ENCODE measurements at places on chromosomes 7 and 10. TPM values are rescaled to one million over a fixed set of nuclear protein-coding genes. Genes with fewer than 3 reads are reported as not detected.

The IGFBP3 gene
- 164 TPM for total RNA-seq

The CAV2 gene
- total RNA-seq = 171 TPM

The C10orf95 gene
- total RNA-seq = 0.49 TPM

The TUBGCP2 gene
- 96.2 TPM for total RNA-seq

The UNC5B gene
- 80.5 TPM for total RNA-seq

The NXPH1 gene
- not detected for total RNA-seq

The TAS2R3 gene
- total RNA-seq = 2.7 TPM

The SP8 gene
- total RNA-seq = 0.71 TPM

The KDM7A gene
- total RNA-seq = 12.4 TPM

The UPK3BL1 gene
- total RNA-seq = 22.6 TPM

DNA sequence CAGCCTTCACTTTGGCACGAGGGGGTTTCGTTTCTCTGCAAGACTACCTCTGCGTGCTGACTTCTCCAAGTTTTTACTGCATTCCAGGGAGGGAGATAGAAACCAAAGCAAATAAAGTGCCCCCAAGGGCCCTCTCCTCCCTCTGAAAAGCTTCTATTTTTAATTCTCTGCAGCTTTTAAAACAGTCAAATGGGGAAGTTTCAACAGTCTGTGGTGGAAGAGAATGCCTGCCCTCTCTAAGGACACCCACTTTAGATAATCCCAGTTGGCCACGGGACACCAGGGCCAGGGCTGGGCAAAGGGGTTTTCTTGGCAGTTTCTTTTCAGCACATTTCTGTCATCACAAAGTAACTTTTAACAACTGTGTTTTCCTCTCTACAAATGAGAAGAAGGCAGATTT is 386.7 kb upstream of the NPVF start:
- H3K4me3 ChIP-seq = no peak overlapping the region
- H3K27ac ChIP-seq = no peak overlapping the region
- no peaks in the 10 kb centered on the region for H3K36me3 ChIP-seq
- DNase-seq = no peak
- H3K27me3 ChIP-seq = peaks cover 60% of the 10 kb centered on the region

GRCh38 chr7:46603780-46604179 is 682.7 kb upstream of the IGFBP3 start:
- no peaks in the 10 kb centered on the region for H3K36me3 ChIP-seq
- H3K27ac ChIP-seq = no peak overlapping the region
- peaks cover 5% of the 10 kb centered on the region for H3K4me1 ChIP-seq
- H3K27me3 ChIP-seq = no peaks in the 10 kb centered on the region
- DNase-seq = peak; percentile 23

GRCh38 chr7:13197501-13197900 is 510.1 kb downstream of the ARL4A start:
- H3K27me3 ChIP-seq = no peaks in the 10 kb centered on the region
- no peaks in the 10 kb centered on the region for H3K36me3 ChIP-seq
- no peak overlapping the region for H3K4me3 ChIP-seq
- no peak overlapping the region for H3K27ac ChIP-seq
- peaks cover 8% of the 10 kb centered on the region for H3K4me1 ChIP-seq

DNA sequence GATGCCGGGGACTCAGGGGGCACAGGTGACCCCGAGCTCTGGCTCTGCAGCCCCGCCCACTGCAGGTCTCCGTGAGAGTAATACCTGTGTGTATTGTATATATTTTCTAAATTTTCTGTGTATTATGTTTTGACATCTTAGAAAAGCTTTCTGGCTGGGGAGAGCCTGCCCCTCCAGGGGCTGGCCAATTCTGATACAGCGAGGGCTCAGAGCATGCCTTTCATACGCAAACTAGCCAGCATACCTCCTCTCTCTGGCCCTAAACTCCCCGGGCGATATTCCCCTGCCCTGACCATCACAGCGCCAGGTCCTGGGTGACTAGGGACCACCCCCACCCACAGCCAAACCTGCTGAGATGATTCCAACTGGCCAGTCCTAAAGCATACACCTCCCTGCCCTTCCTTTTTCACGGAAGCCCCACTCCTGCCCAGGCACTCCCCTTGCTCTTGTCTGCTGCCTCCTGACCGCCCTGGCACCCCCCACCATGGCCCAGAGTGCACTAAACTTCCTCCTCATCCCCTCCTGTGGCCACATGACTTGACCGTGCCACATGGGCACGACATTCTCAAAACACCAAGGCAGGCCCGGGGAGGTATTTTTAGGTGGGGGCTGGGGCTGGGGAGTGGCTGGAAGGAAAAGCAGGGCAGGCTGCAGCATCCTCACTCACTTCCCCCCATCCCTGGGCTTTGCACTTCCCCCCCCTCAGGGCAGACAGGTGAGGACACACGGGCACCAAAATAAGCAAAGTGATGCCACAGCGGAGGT is 61.5 kb downstream of the INSIG1 start:
- peaks cover 5% of the 10 kb centered on the region for H3K4me1 ChIP-seq
- DNase-seq = no peak
- peaks cover 15% of the 10 kb centered on the region for H3K27me3 ChIP-seq

GRCh38 chr7:13151978-13152377 is 464.5 kb downstream of the ARL4A start:
- no peak overlapping the region for H3K4me3 ChIP-seq
- H3K27me3 ChIP-seq = no peaks in the 10 kb centered on the region
- H3K27ac ChIP-seq = no peak overlapping the region
- no peaks in the 10 kb centered on the region for H3K36me3 ChIP-seq
- H3K4me1 ChIP-seq = peaks cover 6% of the 10 kb centered on the region

- H3K27me3 ChIP-seq = no peaks in the 10 kb centered on the region
- no peak for DNase-seq
- H3K36me3 ChIP-seq = no peaks in the 10 kb centered on the region
- no peak overlapping the region for H3K4me3 ChIP-seq
Observed at GRCh38 chr7:83586281-83586680, 62.7 kb downstream of the SEMA3E start.

GRCh38 chr10:62248465-62248864 is 20.2 kb downstream of the RTKN2 start:
- DNase-seq = no peak
- H3K27me3 ChIP-seq = no peaks in the 10 kb centered on the region
- H3K4me1 ChIP-seq = peaks cover 25% of the 10 kb centered on the region
- H3K36me3 ChIP-seq = peaks cover 5% of the 10 kb centered on the region
- H3K4me3 ChIP-seq = no peak overlapping the region

DNA sequence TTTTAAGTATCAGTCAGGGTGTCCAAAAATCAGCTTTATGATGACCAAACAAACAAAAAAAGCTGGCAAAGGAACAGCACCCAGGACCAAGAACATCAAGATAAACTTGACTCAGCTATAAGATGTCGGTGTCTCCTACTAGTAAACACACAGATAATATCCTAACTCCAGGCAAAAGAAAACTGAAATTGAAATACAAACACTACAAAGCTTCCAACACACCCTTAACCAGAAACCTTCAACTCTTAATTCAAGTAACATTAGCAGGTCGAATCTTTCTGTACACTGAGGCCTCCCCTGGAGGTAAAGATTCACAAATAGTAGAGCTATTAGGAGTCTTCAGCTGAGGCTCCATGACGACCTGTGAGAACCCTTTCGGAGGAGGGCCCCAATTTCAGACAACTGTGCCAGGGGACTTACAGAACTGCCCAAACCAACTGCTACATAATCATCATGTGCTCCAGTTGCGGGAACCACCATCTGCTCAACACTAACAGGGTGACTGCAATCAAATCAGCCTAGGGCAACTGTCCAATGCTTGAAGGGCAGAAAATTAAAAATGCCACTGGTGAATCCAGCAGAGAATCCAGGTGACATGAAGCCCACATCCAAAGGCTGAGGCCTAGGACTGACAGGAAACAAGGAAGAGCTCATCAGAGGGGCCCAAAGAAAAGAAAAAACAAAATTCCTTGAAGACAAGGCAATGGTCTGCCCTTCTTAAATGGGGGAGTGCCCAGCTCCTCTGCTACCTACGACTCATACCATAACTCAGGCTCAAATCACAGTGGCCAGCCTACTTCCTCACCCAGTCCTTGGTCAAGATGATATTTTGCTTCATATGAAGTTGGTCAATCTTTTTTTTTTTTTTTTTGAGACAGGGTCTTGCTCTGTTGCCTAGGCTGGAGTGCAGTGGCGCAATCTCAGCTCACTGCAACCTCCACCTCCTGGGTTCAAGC is 20.0 kb downstream of the XPNPEP1 start:
- peak overlapping the region; percentile 59 for H3K4me3 ChIP-seq
- no peak for DNase-seq
- peaks cover 73% of the 10 kb centered on the region for H3K36me3 ChIP-seq
- H3K27me3 ChIP-seq = no peaks in the 10 kb centered on the region
- H3K4me1 ChIP-seq = peaks cover 62% of the 10 kb centered on the region

- no peak for DNase-seq
- peaks cover 9% of the 10 kb centered on the region for H3K4me1 ChIP-seq
- H3K27me3 ChIP-seq = no peaks in the 10 kb centered on the region
- no peak overlapping the region for H3K4me3 ChIP-seq
- no peak overlapping the region for H3K27ac ChIP-seq
Observed at GRCh38 chr7:80552031-80552694, 40.3 kb upstream of the GNAT3 start.
